ENCODE measurements at places on chromosomes 1 and 21.

GRCh38 chr1:225877580-225877979, 4.6 kb downstream of the TMEM63A start:
- peak; percentile 60 for DNase-seq

GRCh38 chr1:181131255-181131941, 42.9 kb downstream of the IER5 start:
- no peak for DNase-seq

GRCh38 chr1:199202331-199202730, 563.5 kb downstream of the PTPRC start:
- DNase-seq, result no peak

DNA sequence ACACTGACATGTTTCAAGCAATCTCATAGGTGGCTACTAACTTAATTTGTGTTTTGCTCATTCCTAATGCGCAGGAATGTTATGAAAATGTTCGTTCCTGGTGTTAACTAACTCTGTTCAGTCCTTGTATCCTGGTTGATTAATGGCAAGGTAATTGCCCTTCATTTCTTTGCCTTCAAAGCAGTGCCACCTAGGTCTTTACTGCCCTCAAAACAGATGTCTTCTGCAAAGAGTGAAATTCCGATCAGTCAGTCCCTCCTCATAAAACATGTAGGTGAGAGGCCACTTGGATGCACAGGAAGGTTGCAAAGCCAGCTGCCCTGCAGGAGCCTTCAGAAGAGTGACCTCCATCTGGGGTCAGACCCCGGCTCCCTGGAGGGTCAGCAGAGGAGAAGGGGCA, 179.4 kb downstream of the KIF26B start:
- DNase-seq, result no peak

- DNase-seq, result no peak
Observed at GRCh38 chr1:234530672-234531071, 51.7 kb upstream of the TARBP1 start.

DNA sequence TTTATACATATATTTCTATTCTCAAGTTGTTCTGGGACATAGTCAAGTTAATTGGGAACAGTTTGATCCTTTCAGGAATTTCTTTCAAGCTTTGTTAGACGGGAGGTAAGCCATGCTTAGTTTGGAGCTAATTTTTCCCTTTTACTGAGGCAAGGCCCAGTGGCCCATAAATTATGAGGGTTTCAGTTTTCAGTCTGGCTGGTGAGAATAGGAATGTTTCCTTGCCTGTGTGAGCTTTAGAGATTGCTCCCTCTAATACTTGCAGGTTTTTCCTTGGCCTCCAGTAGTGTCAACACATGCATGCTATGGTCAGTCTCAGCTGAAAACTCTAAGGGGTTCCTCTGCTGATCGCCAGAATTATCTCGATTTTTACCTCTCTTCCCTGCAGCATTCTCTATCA, 14.1 kb upstream of the PHGDH start:
- no peak for DNase-seq

DNA sequence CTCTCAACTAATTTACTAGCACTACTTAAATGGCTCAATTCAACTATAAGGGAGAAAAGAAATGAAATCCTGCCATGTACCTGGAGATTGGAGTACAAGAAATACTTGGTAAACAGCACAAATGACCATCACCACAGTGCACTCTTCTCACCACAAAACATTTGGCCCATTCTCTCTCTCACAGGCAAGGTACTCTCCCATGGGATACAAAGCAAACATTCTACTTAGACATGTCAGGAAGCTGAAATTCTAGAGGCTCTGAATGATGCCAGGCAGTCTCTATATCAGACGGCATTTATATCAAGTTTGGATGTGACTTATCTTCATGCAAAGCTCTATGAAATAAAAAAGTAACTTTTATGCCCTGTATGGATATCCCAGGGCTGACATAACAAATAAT, 72.5 kb downstream of the DPT start:
- DNase-seq, result no peak
